ENCODE measurements at places on chromosomes 7 and 10.

DNA sequence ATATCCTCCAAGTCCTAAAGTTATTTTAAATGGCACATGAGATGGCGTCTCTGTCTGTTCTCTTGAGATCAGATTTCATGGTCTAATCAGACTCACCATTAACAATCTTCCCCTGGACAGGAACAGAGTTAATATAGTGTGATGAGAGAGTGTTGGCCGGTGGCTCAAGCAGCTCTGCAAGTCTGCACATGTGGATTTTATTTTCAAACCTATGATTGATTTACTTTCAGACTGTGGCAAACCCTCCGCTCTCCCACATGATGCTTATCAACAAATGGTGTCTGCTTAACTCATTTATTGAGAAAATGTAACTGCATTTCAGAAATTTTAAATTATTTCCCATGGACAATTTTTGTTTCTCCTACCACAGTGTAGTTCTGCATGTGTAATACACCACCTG, 46.5 kb upstream of the HGF start:
- DNase-seq: no peak

DNA sequence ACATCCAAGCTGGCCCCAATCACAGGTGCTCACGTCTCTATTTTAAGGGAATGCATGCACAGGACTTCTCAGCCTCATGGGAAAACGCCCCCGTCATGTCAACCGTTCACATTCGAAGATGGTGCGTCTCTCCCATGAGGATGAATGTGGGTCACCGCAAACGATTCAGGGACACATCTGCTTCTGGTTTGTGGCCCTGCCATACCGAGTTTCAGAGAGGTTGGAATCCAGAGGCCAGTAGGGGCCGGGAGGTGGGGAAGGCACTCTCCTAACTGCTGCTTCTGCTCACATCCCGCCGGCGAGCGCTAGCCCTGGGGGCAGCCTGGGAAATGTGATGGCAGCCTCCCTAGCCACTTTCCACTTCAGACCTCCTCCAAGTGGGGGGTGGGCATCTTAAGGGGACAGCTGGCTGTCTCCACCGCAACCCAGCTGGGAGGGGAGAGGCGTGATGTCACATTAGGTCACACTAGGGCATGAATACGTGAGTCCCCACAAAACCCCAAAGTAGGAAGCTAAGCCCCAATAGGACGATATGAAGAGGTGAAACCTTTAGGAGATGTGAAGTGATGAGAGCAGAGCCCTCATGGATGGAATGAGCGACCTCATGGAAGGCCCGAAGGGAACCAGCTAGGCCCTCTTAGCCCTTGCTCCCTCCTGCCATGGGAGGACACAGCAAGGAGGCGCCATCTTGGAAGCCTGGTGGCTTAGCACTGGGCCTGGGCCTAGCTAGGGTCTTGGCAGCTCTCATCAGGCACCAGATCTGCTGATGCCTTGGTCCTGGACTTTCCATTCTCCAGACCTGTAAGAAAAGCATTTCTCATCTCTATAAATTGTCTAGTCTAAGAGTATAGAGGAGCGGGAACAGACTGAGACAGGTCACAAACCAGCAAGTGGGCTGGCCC, 107.8 kb downstream of the TCERG1L start:
- DNase-seq: no peak

DNA sequence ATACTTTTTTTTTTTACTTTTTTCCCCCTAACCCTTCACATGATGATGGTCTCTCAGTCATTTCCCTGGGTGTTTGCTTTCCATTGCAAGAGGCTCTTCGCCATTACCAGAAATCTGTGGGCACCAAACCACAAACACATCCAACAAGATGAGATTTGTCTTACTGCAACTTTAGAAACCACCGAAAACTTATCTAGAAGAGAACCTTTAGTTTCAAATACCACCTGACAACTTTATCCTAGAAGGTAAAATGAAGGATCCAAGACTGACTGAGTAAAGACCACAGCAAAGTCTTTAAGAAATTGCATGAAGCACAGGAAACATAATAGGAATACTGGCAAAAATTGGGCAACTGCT, 363.3 kb upstream of the MBL2 start:
- no peak for DNase-seq

DNA sequence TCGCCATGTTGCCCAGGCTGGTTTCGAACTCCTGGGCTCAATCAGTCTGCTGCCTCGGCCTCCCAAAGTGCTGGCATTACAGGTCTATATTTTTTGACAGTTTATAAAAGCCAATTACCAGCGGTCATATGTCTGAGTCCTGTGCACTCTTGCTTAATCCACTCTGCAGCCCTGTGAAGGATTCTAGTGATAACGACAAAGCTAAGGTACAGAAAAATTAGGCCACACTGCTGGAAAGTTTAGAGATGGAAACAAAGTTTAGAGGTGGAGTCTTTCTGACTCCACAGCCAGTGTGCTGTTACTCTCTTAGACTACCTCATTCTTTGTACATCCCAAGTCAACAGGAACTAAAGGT, 707 bp downstream of the PTER start:
- no peak for DNase-seq

DNA sequence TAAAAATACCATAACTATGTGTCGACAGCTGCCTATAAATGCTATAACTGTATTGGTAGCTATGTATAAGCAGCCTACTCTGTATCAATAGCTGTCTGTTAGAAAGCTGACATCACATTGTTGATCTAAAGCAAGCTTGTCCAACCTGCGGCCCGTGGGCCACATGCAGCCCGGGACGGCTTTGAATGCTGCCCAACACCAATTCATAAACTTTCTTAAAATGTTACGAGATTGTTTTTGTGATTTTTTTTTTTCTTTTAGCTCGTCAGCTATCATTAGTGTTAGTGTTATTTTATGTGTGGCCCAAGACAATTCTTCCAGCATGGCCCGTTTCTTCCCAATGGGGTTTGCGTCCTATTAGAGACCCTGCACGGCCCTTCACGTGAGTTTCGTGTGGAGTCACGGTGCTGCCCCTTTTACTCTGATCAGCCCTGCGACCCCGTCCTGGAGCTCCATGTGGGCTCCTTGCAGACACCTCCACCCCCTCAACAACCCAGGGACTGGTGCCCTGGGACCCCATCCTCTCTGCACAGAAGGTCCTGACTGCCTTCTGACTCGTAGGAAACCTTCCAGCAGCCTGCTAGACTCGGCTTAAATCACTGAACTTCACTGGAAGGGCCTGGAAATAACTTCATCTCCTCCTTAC, 4.5 kb upstream of the PRKAR1B start:
- DNase-seq: no peak

- DNase-seq: no peak
These were observed 157.2 kb upstream of the TNRC18 start for GRCh38 chr7:5580714-5581395.

GRCh38 chr7:41701068-41701941, 1.6 kb downstream of the INHBA start:
- no peak for DNase-seq

DNA sequence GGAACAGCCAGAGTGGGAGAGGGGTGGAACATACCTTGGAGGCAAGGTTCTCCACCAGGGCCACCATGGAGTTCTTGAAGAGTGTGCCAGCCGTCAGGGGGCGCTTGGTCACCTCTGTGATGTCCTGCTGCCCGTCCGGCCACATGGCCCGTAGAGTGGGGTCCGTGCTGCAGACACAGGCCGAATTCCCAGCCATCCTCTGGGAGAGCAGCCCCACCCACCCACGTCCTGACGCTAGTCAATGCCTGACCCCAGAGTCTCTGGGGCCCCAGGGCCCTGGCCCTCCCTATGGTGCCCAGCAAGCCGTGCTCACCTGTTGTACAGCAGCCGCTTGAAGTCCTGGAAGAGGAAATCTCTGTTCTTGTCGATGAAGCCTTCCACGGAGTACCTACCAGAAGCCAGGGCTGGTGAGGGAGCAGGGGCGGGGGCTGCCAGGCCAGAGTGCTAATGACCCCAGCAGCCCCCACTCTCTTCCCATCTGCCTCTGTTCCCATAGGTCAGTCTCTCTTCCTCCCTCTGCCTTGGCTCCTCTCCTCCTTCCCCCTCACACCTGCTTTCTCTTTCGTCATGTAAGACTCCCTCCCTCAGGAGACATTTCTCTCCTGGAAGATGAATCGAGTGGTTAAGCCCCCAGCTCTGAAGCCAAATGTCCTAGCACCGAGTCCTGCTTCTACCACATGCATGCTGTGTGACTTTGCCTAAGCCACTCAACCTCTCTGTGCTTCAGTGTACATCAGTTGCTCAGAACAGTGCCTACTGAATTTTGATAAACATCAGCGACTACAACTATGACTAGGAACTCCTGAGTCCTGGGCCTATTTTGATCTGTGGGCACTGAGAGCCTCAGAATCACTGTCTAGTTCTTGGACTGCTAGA, 11.0 kb downstream of the MYO1G start:
- DNase-seq: no peak

DNA sequence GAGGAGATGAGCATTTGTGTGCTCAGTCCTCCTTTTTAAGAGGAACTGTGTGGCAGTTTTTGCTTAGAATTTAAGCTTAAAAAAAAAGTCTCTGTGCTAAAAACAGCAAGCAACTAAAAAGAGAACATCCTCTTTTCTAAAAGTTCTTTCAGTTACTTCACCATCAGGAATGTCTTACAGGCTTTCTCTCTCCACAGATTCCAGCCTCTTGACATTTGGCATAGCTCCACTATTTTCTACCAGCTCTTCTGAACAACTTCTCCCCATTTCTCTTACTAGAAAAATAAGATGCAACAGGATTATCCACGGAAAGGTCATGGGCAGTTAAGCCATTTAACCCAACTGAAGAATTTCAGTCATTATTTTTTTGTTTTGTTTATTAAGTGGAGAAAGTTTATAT, 13.2 kb downstream of the PCLO start:
- no peak for DNase-seq

DNA sequence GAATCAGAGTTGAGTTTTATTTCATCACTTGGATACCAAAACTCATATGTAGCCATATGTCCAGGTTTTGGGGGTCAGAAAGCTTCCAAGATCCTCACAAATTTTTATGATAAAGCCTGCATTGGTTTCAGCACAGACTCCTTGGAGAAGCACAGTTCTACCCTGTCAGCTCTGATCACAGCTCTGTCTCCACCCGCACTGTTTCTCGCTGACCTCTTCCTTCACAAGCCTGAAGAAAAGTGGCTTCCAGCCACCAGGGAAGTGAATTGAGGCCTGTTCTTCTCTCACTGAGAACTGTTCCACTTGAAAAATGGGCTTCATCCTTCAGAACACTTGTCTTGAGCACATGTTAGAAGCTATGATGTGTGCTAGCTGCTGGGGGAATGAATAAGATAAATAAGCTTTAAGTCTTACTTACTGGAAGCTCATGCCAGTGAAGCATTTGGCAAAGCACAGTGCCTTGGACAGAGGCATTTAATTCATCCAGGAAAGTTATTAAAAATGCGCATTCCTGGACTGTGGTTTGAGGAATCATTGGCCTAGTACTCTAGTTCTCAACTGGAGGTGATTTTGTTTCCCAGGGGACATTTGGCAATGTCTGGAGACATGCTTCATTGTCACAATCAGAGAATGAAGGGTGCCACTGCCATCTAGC, 133.6 kb downstream of the BMPER start:
- no peak for DNase-seq

GRCh38 chr10:110083884-110084283, 76.1 kb downstream of the ADD3 start:
- no peak for DNase-seq

GRCh38 chr7:44415047-44415446, 75.4 kb downstream of the NUDCD3 start:
- no peak for DNase-seq

DNA sequence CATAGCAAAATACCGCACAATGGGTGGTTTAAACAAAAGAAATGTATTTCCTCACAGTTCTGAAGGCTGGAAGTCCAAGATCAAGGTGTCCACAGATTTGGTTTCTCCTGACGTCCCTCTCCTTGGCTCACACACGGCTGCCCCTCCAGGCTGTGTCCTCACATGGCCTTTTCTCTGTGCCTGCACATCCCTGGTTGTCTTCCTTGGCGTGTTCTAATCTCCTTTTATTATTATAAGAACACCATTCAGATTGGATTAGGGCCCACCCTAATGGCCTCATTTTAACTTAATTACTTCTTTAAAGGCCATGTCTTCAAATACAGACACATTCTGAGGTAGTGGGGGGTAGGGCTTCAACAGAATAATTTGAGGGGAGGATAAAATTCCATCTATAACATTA, 87.9 kb downstream of the FZD1 start:
- no peak for DNase-seq

- DNase-seq: no peak
These were observed 528.9 kb downstream of the MAGI2 start for GRCh38 chr7:78924581-78924980.

DNA sequence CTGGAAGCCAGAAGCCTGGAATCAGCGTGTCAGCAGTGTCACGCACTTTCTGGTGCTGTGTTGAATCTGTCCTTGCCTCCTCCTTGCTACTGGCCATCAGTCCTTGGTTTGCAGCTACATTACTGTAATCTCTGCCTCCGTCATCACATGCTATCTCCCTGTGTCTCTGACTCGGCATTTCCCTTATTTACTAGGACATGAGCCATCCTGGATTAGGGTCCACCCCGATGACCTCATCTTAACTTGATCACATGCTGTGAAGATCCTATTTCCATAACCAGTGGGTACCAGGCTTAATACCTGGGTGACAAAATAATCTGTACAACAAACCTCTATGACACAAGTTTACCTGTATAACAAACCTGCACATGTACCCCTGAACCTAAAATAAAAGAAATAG, 518.0 kb upstream of the KLF6 start:
- no peak for DNase-seq

DNA sequence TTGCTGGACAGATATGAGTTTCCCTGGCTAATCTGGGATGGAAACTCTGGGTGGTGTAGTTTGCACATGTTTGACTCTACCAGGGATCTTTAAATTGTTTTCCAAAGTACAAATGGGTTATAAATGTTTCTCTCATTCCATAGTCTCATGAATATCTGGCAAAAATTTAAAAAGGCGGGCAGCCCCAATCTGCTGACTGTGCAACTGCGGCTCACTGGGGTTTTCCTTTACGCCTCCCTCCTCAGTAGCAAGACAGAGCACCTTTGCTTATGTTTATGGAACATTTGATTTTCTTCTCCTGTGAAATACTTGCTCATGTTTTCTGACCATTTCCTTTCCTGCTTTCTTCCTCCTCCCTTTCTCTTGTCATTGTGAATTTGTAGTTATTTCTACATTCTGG, 105.0 kb downstream of the ADAM12 start:
- no peak for DNase-seq

DNA sequence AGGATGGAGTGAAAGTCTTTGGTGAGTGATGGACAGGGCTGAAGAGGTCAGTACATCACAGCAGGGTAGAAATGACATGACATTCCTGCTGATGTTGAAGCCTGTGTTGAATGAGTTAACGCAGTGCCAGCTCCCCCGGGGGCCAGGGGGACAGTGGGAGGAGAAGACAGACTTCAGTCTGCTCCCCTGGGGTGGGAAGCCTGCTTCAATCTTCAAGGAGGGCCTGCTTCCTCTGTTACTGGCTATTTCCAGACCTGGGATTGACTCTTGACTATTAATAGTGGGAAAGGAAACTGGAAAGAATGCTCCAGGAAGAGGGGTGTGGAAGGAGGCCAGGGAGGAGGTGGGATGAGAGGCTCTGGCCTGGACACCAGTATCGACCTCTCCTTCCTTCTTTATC, 27.2 kb downstream of the PODXL start:
- DNase-seq: no peak

DNA sequence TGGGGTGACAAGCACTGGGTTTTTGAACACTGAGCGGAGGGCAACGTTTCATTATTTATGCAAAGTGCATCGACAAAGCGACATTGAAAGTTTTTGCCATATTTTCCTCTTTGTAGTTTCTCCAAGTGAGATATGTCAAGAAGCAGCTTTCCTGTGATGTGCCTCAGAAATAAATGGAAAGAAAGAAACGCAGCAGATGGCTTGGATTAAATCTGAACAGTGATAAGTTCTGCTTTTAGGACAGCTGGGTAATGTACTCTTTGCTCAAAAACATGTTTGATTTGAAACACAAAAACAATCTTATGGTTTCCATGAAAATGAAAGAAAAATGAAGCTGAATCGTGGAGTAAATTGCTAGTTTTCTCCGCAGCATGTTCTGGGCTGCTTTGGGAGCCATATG, 166.3 kb downstream of the PTPRN2 start:
- DNase-seq: no peak
